Frontal cortex (tissue), 4 donors: ENCODE measurements at places on chromosomes 3 and 15. TPM values are rescaled to one million over a fixed set of nuclear protein-coding genes. Genes with fewer than 3 reads are reported as not detected.

DNA sequence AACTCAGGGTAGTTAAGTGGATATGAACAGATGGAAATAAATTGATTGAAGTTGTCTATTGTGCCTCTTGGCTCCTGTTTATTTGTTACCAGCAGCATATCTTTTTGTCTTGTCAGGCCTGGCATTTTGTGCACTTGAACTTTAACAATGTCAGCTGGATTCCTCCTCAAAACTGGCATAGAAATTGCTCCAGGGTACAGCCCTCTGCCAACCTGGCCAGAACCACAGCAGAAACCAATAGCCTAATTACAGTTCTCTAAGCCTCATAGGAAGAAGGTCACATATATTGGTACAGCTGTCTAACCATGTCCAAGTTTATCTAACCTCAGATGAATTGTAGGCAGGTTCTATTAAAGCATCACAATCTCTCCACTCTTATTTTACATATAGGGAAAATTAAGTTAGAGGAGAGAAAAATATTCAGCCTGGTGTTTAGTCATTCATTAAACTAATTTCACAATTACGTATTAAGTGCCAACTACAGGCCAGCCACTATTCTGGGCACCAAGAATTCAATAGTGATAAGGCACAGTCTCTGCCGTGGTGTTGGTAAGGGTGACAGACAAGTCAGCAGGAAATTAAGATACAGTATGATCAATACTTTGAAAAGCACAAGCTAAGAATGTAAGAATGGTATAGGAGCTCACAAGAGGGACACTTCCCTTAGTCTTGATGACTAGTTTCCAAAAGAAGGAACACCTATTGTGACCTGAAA, 452.9 kb upstream of the NECTIN3 start:
- DNase-seq: no peak

- no peak for DNase-seq
Measured at GRCh38 chr15:58495891-58496408, 64.2 kb downstream of the LIPC start.

DNA sequence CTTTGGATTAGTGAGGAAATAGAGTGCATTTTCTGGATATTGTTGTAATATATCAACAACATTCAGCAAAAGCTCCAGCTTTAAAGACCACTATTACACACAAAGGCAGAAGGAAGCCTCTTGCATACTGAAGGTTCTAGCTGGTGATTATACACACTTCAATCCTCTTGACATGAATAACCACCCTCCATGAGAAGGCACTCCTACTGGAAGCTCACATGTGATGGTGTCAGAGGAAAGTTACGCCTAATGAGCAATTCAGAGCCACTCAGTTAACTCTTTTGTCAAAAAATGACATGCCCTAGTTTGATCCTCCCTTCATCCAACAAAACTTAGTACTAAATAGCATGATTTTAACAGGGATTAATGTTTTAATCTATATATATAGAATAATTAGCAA, 124.6 kb upstream of the LYSMD4 start:
- DNase-seq: no peak

GRCh38 chr3:47443611-47443995, 32.1 kb downstream of the SCAP start:
- no peak for DNase-seq

- DNase-seq: no peak
Measured at GRCh38 chr3:150736903-150737832, 25.8 kb downstream of the SIAH2 start.

- no peak for DNase-seq
Measured at GRCh38 chr15:72861354-72861910, 77.9 kb upstream of the ADPGK start.

- DNase-seq: no peak
Measured at GRCh38 chr15:42119446-42119760, 25.0 kb upstream of the PLA2G4D start.

GRCh38 chr15:61037031-61037430, 192.1 kb downstream of the RORA start:
- DNase-seq: no peak

DNA sequence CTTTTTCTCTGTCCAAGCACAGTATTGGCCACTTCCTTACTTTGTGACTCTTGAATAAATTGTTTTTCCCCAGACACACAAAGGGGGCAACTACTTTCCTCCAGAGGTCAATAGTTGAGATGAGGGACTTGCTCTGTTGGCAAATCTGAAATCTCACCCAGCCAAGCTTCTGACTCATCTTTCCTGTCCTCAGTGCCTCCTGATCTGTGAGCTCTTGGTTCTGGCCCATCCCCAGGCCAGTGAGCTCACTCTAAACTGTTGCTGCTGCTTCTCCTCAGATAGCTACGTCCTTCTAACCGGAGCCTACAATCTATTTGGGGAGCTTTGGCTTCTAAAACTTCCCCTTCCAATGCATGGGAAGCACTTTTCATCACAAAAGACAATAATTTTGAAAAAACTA, 50.0 kb upstream of the NMD3 start:
- DNase-seq: no peak

- DNase-seq: no peak
Measured at GRCh38 chr15:90401495-90401894, 13.5 kb downstream of the IQGAP1 start.

DNA sequence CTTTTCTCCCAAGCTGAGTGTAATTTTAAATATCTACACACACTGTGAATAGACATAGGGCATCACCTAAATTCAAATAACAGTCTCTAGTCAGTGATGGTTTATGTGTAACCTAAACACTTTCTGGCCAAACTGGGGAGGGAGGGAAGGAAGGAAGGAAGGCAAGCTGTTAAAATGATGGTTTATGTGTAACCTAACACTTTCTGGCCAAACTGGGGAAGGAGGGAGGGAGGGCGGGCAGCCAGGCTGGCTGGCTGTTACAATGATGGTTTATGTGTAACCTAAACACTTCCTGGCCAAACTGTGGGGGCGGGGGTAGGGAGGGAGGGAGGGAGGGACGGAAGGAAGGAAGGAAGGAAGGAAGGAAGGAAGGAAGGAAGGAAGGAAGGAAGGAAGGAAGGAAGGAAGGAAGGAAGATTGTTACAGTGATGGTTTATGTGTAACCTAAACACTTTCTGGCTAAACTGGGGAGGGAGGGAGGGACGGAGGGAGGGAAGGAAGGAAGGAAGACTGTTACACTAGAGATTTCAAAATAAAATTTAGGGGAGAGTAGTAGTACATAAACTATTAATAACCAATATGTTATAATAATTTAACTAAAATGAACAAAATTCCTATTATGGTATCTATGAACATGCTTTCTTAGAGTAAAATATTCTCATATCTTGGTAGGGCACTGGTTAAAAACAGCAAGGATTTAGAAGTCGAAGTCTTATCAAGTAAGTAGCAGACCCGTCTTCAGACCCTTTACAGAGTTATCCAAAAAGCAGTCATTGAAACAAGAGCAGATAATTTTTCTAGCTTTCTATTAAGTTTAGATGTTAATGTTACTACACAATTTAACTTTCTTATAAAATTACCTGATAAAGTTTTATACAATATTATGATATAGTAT, 148.1 kb downstream of the LMLN start:
- DNase-seq: no peak

GRCh38 chr15:79798311-79798710, 98.5 kb downstream of the MTHFS start:
- no peak for DNase-seq

GRCh38 chr3:9914559-9915253, 2.2 kb upstream of the IL17RC start:
- no peak for DNase-seq

DNA sequence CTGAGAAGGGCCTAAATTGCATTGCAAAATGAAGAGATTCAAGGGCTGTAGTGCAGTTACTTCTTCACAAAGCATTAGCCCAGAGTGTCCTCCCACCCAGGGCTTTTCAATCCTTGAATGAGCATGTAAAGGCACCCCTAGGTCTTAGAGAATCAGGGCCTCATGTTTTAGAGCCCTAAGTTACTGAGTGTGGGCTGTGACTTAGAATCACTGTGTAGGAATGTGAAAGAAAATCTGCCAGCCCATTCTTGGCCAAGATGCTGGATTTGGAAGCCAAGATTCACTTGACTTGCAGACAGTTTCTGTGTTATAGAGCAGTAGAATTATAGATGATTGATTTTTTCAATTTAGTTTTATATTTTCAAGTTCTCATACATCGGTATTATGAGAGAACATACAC, 153.2 kb downstream of the MYRIP start:
- DNase-seq: no peak

DNA sequence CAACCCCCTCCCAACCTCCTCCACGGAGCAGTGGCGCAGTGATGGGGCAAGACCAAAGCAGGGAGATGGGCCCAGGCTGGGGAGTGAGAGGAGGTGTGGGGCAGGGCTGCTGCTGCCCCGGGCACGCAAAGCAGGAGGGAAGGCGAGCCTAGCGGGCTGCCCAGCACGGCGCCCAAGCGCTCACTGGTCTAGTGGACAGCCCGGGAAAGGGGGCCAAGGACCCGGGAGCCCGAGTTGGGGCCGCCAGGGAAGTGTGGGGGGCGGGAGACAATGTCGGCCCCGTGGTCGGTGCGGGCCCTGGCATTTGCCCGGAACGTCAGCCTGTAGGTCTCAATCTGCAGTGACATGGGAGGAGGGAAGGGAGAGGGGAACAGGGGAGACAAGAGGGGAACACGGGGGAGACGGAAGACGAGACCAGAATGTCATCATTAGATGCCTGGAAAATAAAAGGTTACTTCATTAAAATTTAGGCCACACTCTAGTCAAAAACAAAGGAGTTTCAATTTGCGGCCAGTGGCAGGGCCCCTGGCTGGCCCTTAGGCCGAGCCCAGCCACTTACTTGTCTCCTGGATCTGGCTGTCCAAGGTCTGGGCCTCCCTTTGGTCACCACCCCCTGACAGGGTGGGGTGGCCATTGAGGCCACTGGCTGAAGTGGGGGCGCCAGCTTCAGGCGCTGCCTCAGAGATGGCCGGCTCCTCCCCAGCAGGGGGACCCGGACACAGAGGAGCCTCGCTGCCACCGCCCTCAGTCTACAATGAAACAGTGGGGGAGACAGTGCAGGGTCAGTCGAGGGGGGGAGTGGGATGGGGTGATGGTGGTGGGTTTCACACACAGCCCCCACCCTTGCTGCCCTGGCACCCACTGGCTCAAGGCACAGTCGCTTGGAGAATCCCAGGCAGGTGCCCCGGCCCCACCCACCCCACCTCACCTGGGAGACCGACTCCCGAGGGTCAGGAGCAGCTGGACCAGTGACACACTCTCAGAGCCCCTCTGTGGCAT, 50.0 kb downstream of the DHX30 start:
- no peak for DNase-seq

GRCh38 chr3:12662593-12663400, 1.1 kb downstream of the RAF1 start:
- no peak for DNase-seq

- no peak for DNase-seq
Measured at GRCh38 chr3:169822983-169823382, 10.3 kb upstream of the LRRC34 start.

- DNase-seq: no peak
Measured at GRCh38 chr3:12884790-12885582, 43.6 kb upstream of the RPL32 start.

- DNase-seq: no peak
Measured at GRCh38 chr3:140712301-140712700, 34.4 kb downstream of the TRIM42 start.

The MINAR1 gene
- total RNA-seq: 6.9 TPM

The CTXN2 gene
- 0.82 TPM for total RNA-seq

The FAM107A gene
- 15.5 TPM for total RNA-seq

The PXYLP1 gene
- 48.9 TPM for total RNA-seq

The RLBP1 gene
- 3.3 TPM for total RNA-seq

The SLC51A gene
- total RNA-seq: not detected

The PRICKLE2 gene
- total RNA-seq: 84.0 TPM

The CFAP44 gene
- total RNA-seq: 3.3 TPM

The HCN4 gene
- 3.3 TPM for total RNA-seq

The GXYLT2 gene
- 2.4 TPM for total RNA-seq

The USF3 gene
- 13.5 TPM for total RNA-seq

The HYAL3 gene
- total RNA-seq: 3.7 TPM
